ENCODE measurements at places on chromosomes 5 and 9.

- DNase-seq: no peak
Measured at GRCh38 chr9:91856419-91856818, 93.6 kb downstream of the ROR2 start.

GRCh38 chr5:173327948-173328843 is at the start of gene STC2:
Gene STC2, minus strand, starts transcription at chr5:173328414. Its CDS starts 221 bp downstream, at chr5:173328193.
- peak; percentile 92 for DNase-seq

GRCh38 chr5:103340717-103341388 is 82.3 kb downstream of the MACIR start:
- DNase-seq: no peak

GRCh38 chr5:114316167-114316566 is 45.7 kb upstream of the KCNN2 start:
- no peak for DNase-seq

DNA sequence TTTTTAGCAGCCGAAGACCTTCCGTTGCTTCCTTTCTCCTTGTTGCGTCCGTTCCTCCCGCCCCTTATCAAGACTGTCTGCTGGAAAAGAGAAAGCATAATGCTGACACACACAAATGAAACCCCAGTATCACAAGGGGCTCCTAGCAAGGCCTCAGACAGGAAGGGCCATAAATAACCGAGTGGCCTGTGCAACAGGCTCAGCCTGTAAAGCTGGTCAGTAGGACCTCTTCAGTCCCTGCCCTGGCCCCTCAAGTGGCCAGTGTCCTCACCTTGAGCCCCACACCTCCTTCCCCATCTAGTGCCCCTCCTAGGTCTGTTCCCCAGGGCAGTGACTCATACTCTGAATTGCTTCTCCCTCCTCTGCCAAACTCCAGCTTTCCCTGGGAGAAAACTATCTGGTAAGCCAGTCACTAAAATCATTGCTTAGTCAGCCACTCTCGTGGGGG is 174.6 kb upstream of the IL12B start:
- peak; percentile 17 for DNase-seq

GRCh38 chr5:73490088-73490487 is 8.2 kb upstream of the BTF3 start:
- DNase-seq: no peak

GRCh38 chr9:12368569-12368968 is 324.6 kb upstream of the TYRP1 start:
- no peak for DNase-seq

DNA sequence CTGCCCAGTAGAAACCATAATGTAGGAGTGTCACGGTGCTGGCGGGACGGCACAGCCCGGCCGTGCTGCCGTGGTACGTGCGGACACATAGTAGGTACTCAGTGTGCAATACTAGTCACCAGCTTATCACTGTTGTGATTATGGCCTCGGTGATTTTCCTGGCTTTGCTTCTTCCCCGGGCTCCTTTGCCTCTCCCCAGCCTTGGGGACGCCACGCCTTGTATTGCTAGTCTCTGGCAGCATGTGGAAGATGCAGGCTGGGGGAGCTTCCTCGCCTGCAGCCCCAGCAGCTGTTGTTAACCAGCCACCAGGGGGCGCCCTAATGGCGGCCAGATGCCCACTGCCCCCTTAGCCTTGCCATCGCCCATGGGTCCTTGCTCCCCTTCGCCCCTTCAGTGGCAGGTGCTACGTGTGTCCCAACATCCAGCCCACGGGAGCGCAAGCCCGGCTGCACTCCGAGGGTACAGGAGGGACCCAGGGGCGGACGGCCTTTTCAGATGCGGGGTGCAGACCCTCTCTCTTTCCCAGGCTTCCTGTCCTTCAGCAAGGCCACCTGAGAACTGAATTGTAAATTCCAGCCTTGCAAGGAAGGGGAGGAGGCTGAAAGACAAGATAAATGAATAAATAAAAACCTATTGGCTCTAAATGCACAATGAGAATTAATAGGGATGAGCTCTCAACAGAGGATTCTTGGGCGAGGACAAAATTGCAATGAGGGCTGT is 8.0 kb downstream of the NTNG2 start:
- DNase-seq: peak; percentile 64

DNA sequence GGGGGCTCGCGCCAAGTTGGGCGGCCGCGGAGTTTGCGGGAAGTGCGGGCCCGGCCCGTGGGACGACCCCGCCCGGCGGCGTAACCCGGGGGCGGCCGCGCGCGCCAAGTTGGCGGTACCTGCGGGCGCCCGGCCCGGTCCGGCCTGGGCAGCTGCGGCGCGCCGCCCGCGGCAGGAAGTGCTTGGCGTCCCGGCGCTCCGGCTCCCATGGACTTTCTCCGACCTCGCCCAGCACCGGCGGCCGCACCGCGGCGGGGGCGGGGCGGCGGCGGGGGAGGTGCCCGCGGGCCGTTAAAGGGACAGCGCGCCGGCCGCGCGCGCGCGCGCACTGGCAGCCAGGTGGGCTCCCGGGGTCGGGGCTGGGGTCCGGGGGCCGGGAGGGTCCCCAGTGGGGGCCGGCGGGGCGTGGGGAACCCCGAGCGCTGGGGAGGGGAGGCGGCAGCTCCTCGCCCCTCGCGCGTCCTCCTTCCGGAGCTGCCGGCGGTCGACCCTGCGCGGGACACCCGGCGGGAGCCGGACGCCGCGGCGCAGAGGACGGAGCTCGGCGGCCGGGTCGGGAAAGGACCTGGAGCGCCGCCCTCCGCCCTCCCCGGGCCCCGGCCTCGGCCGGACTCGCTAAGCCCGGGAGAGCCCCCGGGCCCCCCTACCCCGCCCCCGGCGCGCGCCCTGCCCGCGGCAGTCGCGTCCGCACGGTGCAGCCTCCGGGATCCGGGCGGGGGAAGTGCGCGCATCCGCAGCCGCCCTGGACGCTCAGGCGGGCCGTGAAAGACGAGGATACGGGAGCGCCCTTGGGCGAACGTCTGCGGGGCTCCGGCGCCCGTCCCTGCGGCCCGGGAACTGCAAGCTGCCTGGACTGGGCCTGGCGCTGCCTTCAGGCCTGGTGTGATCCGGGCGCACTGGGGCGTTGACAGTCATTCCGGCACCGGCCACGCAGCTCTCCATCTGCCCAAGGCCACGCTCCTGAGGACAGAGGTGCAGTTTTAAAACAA is at the start of gene NACC2:
Gene NACC2 (minus strand): TSS at position 220 of the 989 bp plus-strand sequence. CDS start 44,768 bp downstream, outside the sequence.
- no peak for DNase-seq

GRCh38 chr5:180718810-180719453 is 20.9 kb downstream of the OR2Y1 start:
- DNase-seq: peak; percentile 39

DNA sequence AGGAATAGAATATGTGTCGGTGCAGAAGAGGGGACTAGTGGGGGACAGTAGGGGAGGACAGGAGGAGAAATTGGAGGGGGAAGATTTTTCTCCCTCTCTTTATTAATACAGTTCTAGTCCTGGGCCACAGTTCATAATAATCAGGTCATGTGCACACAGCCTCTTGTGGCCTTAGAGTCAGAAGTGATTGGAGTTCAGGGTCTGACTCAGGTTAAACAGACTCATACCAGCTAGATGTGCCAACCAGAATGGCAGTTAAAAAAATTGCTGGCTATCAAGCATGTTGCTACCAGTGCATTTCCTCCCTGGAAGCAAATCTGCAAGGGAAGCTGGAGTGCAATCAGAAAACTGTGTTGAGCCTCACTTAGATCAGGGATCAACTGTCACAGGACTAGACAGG is 132.7 kb upstream of the MAP1B start:
- no peak for DNase-seq

DNA sequence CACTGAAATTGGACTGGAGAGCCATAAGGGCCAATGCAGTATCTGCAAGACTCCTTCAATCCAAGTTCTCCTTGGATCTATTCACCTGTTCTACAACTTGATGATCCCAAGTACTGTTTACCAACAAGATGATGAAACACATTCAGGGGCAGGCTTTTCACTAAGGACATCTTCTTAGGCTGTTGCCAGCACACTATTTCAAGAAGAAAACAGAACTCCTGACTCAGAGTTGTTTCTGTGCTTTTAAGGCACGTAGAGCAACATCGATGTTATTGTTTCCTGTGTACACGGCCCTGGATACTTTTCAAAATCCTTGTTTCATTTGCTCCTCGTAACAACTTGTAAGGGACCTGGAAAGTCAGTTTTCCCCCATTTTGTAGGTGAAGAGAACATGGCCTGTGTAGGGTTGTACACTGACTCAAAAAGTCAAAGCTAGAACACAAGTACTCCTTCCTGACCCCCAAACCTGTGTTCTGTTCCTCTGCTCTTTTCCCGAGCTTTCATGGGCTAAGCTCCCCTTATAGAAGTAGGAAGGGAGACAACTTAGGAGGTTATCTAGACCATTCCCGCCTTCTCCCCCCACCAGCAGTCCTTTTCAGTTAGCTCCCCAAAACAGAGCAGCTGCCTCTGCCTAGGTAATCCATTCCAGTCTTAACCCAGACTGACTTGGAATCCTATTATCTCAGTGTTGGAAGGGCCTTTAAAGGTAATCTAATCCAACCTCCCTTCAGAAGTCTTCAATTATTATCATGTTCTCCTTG is 5.2 kb upstream of the MGAT1 start:
- DNase-seq: no peak

DNA sequence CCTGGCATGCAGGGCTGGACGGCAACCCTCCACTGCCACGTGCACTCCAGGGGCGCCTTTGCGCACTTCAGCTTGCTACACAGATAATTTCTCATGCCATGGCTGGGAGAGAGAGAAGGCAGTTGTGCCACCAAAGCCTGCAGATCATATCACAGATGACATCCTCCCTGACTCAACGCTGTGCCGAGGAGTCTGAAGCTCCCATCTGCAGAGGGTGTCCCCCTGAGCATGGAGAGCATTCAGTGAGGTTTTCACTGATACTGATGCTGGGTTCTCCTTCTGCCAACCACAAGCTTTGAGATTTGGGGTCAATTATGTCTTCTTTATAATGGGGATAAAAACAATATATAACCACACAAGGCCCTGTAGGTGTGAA is 607.4 kb upstream of the ADAMTS16 start:
- no peak for DNase-seq

GRCh38 chr9:129184219-129184524 is 6.1 kb upstream of the IER5L start:
- no peak for DNase-seq

- no peak for DNase-seq
Measured at GRCh38 chr9:30362373-30362772, 2022.1 kb upstream of the ACO1 start.

- no peak for DNase-seq
Measured at GRCh38 chr9:71765693-71766092, 2.6 kb downstream of the CEMIP2 start.

- DNase-seq: no peak
Measured at GRCh38 chr5:11734369-11734768, 169.9 kb downstream of the CTNND2 start.

DNA sequence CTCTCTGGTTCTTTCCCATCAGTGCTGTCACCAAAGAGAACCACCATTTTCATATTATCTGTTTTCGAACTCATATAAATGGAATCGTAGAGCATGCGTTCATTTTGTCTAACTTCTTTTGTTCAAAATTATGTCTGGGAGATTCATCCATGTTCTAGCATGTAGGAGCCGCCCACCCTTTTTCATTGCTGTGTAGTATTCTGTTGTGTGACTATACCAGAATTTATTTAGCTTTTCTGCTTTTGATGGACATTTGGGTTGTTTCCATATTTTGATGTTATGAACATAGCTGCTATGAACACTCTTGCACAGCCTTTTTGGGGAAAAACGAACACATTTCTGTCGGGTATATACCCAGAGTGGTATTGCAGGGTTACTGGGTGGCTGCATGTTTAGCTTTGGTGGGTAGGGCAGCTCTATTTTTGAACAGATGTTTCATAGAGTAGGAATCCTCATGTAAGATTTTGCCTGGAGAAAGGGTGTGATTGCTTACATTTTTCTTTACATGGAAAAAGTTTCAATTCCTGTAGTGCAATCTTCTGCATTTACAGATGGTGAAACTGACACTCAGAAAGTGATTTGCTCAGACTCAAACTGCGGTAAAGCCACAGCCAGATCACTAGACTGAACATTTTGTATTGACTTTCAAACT is 100.2 kb upstream of the IL12B start:
- no peak for DNase-seq

GRCh38 chr9:35847792-35848572 is 19.0 kb downstream of the TMEM8B start:
- DNase-seq: no peak

DNA sequence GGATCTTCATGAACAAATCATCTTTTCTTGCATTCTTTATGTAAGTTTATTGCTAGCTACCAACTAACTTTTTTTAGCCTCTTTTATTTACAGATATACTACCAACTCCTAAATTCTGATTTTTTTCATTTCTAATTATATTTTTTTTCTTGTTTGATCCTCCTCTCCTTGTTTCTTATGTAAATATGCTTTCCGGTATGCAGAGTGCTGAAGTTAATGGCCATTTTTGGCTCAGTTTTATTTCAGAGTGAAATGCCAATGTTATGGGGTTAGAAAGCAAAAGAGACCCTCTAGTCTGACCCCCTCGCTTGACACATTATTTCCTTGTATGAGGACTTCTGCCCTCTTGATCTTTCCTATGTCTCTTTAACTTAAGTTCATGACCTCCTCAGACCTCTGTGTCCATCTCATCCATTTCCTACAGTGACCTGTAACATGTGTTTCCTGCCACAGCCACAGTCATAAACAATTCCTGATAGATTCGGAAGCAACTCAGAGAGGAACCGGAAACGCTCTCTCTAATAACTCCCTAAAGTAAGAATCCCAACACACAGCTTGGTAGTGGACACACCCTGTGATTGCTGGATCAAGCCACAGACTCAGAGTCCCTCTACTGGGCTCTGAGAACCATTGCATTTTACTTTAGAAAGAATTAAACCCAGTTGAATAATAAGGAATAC is 42.9 kb upstream of the AFAP1L1 start:
- peak; percentile 77 for DNase-seq

DNA sequence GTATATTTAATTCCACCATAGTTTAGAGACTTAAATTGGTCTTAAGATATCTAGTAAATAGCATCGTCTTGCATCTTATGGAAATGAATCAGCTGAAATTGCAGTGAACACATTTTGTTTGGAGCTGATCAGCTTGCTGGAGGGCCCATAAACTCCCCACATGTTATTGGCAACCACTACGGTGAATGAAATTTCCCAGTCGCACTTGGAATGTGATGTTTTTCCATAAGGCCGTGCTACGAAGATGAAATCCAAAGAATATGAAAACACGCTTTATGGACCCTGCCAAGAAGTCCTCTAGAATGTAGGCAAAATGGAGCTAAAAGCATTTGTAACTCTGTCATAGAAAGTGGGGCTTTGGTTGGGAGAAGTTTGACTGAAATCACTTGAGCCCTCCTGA is 572.1 kb downstream of the ACTL7B start:
- DNase-seq: no peak

DNA sequence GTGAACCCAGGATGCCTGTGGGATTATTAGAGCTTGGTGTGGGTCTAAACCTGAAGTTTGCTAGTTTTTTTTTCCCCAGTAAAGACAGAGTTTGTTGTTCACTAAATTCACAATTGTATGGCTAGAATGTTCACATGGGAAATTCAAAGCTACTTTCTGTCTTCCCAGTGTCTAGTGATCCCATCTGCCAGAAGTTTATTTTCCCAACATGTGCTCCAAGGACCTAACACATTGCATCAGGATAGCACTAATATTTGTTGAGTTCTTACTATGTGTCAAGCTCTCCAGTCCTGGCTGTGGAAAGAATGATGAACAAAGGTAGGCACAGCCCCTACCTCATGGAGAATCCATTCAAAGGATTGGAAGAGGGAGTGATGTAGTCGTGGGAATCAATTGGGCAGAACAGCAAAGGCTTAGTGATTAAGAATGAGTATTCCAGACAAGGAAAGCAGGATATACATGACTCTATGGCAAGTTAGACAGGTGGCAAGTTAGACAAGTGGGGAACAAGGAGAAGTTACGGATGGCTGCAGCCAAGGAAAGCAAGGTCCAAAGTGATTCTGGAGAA is 521.5 kb upstream of the WWC1 start:
- no peak for DNase-seq

Measured in HTR-8/SVneo (cell line).